Activated CD4-positive, alpha-beta T cell treated with anti-CD3 and anti-CD28 coated beads for 1 hour (primary cell): ENCODE measurements at places on chromosomes 1 and 21.

GRCh38 chr1:98340511-98340910 lies 321.0 kb upstream of the SNX7 start:
- no peak for DNase-seq

- DNase-seq: no peak
Measured at GRCh38 chr1:175313672-175314225, 121.2 kb upstream of the KIAA0040 start.

DNA sequence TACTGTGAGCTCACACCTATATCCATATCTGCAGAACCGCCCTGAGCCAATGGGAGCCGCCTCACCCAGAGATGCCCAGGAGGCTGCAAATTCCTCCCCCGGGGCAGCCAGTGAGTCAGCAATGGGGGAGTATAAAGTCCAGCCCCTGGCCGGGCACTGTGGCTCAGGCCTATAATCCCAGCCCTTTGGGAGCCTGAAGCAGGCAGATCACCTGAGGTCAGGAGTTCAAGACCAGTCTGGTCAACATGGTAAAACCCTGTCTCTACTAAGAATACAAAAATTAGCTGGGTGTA lies 5.0 kb upstream of the CLCNKB start:
- no peak for DNase-seq

- DNase-seq: no peak
Measured at GRCh38 chr21:26077521-26077920, 93.0 kb downstream of the APP start.

- no peak for DNase-seq
Measured at GRCh38 chr1:60965280-60965854, 117.0 kb upstream of the NFIA start.

DNA sequence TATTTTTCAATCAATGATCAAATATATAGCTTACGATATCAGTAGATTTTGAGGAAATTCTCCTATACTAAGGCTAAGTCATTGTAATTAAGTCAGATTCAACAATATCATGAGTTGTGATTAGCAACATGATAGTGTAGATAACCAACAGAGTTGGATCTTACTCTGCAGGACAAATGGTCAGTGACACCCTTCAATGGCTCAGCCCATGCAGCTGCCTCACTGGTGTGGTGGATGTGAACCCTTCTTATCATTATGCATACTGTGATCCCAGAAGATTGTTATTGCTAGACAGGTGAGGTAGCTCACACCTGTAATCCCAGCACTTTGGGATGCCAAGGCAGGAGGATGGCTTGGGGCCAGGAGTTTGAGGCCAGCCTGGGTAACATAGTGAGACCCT lies 5.6 kb downstream of the SLC16A1 start:
- DNase-seq: no peak

- no peak for DNase-seq
Measured at GRCh38 chr1:40936931-40937339, 42.6 kb upstream of the CTPS1 start.

DNA sequence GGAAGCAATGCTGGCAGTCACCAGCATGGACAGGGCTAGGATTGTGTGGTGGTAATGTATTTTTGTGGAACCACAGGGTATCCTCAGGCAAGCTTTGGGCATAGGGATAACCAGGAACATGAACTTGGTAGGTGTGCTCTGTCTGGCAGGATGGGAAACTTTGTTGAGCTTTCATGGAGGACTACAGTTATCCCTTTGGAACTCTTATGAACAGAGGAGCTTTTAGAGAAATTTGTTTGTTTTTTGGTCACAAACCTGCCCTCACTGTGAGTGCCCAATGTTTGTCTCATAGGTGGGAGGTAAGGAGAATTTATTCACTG lies 54.4 kb downstream of the MACF1 start:
- DNase-seq: no peak

GRCh38 chr1:3543076-3544039 lies 68.0 kb downstream of the MEGF6 start:
- no peak for DNase-seq
